Effector memory CD8-positive, alpha-beta T cell (primary cell): ENCODE measurements at places on chromosomes 6 and 20.

DNA sequence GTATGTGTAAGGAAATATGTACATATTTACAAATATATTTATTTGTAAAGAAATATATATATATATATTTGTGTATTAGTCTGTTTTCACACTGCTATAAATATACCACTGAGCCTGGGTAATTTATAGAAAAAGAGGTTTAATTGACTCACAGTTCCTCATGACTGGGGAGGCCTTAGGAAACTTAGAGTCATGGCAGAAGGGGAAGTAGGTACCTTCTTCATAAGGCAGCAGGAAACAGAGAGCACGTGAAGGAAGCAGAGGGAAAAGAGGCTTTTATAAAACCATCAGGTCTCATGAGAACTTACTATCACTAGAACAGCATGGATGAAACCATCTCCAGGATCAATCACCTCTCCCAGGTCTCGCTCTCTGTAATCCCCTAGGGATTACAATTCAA is 644.5 kb upstream of the HS3ST5 start:
- DNase-seq: no peak

DNA sequence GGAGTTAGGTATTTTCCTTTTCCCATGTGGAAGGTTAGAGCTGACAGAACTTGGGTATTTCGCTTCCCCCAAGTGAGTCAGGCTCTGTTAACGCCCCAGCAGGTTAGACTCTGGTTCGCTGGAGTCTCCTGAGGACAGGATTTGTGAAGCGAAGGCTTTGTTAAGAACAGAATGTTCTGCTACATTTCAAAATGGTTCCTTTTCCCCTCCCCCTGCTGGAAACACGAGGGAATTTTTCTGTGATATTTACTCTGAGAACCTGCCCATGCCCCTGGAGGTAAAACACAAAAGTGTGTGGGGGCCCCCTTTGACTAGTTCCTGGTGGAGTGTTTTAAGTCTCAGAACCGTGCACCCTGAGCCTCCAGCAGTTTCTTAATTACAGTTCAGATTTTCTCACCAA is 731.4 kb upstream of the CITED2 start:
- no peak for DNase-seq

DNA sequence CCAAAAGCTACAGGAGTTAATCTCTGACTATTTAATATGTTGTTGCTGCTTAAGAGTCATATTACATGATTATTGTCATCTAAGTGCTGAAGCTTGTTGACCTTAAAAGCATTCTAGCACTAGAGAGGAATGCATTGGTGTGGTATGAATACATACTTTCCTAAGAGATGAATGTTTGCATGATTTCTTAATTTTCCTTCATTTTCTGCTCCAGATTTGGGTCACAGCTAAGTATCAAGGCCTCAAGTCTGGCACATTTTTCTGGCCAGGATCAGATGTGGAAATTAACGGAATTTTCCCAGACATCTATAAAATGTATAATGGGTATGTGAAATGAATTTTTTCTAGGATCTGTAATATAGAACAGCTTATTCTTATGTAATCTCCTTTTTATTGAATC is 53.6 kb downstream of the ENPP1 start:
- DNase-seq: no peak

DNA sequence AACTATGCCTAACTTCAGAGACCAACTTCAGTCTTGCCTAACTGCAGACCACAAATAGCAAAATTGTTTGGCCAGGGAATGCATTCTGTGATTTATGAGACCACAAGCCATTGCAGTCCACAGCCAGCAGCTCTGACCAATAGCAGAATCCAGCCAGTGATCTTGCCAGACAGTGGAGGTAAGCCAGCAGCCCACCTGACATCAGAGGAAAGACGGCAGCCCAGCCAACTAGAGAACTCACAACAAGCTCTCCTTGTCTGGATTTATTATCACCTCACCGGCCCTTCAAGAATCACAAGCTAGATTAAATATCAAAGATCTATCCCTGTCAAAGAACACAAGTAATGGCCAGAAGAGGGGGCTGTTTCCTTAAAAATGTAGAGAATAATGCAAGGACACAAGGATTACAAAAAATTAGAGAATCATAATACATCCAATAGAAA is 66.5 kb upstream of the SLC35F1 start:
- DNase-seq: no peak

DNA sequence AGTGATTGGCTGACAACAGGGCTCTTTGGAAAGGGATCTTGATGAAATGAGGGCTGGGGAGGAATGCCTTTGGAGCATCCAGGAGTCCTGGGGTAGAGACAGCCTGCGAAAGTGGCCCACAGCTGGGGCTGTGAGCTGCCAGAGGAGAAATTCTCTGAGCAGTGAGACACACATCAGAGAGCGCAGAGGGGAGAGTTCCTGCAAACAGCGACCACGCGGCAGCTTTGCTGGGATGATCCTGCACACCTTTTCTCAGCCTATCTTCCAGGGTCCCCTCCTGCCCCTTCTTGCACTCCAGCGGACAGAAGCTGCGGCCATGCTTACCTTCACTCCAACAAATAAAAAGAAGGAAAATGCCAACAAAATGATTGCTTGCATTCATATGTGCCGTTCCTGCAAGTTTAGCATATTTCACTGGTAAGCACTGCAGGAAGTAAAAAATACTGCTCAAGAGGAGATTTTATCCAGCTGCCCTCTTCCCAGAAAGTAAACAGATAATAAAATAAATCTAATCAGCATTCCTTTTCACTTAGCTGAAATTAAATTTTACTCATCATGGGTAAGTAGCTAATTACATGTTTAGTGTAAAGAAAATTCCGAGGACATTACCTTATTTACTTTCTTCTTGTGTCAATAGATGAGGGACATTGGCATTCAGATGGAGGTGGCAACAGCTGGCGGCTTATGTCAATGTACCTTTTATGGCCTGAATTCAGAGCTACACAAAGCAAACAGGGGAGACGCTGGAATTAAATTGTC is 339.9 kb upstream of the ARID1B start:
- no peak for DNase-seq

DNA sequence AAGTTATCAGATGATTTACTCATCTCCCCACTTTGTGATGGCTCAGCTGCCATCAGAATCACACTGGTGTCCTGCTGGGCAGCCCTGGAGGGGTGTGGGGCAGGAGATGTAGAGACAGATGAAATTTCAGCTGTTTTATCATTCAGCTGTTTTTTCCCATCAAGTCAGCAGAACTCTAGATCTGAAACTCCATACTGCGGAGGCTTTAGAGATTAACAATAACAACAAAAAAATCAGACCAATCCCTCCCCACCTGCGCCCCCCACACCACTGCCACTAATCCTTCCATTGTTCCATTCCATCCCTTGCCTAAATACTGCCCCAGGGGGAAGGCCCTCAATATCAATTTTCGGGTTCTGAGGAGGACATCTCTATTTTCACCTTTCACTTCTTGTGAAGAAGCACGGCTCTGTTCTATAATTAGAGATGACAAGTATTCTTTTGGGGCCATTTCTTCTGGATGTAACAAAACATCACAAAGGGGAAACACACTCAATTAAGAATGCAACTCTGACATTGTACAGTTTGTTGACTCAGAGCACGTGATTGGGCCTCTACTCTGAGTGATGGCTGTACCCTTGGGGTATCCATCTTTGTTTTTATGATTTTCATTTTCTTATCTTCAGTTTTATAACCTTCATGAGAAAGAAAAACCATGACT is 396.3 kb downstream of the ZFAND3 start:
- DNase-seq: no peak
